ENCODE measurements at places on chromosomes 11 and 22. TPM values are rescaled to one million over a fixed set of nuclear protein-coding genes. Genes with fewer than 3 reads are reported as not detected.

The CD3E gene
- not detected for total RNA-seq

The LRRC56 gene
- 0.11 TPM for total RNA-seq

The VSIG10L2 gene
- total RNA-seq: not detected

The CLMP gene
- 20.8 TPM for total RNA-seq

Data from Daoy (cell line).